ENCODE measurements at places on chromosomes 7 and 10.

DNA sequence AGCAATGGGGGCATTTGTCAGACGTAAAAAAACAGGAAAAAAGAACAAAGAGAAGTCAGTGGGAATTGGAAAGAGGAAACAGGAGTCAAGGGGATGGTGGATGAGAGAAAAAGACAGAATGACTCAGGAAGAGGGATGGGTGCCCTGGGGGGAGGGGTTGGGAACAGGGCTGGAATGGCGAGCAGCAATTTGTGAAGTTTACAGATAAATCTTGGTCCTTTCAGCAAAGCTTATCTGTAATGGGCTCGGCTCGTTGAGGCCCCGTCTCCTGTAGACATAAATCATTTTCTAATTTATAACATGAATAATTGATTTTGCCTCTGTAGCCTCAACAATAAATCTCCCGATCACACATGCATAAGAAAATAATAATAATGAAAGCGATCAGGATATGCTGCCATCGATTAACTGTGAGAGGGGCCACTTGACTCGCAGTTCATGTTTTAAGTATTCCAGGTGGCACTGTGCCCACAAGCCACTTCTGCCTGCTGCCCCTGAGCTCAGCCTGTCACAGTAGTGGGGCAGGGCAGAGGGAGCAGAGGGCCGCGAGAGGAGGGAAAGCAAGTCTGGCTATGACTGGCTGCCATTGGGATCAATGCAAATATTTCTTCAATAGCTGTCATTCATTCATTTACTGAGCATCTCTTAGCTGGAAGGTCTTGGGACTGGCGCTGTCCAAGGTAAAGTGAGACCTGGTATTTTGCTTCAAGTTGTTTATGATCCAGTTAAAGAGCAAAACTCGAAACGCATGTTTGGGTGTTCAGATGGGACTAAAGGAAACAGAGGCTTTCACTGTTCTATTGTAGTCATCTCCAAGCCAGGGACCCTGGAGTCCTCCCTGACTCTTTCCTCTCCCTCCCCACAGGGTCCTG is 47.4 kb upstream of the R3HCC1L start:
- no peak for DNase-seq

- no peak for DNase-seq
Measured at GRCh38 chr7:140621401-140622021, 19.1 kb downstream of the DENND2A start.

DNA sequence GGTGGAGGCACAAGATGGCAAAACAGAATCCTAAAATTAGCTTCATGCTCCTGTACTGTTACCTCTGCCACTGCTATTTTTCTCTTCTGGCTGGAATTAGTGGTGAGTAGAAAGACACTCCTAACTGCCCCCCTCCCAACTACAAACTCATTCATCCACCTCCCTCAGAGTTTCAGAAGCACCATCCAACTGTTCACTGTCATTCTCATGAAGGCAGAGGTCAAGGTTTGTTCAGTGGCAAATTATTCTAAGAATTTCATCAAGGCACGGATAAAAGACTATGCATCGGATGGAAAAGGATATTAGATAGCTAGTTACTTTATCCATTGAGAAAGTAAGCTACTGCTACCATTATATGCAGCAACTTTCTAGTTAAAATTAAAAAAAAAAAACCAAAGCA is 59.7 kb downstream of the LRGUK start:
- DNase-seq, result no peak

- DNase-seq, result peak; percentile 77
Measured at GRCh38 chr7:42236266-42236975, 588 bp downstream of the GLI3 start.

- no peak for DNase-seq
Measured at GRCh38 chr10:84053626-84054025, 85.7 kb upstream of the GHITM start.

DNA sequence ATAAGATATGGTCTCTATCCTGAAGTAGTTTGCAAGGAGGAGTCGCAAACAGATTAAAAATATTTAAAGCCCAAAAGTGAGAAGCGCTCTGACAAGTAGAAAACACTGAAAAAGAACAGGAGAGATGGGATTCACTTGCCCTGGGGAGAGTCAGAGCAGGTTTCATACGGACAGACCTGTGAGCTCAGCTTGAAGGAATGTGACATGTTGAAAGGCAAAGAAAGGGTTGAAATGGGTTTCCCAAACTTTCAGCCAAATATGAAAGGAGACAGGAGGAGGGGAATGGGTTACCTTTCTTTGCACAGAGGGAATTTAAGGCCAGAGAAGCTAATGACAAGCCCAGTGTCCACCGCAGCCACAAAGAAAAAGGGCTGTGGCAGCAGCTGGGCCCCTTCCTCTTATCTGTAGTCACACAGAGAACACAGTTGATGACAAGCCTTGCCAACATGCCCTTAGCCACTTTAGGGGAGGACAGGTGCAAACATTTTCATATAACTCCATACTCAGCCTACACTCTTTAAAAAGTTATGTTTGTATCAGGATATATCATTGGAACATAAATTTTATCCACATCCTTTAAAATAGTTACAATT is 14.9 kb downstream of the HOXA1 start:
- no peak for DNase-seq

- DNase-seq, result no peak
Measured at GRCh38 chr7:152489044-152489443, 53.2 kb upstream of the KMT2C start.

GRCh38 chr10:43868952-43869351 is 220.3 kb upstream of the ZNF32 start:
- no peak for DNase-seq

GRCh38 chr7:120724955-120725354 is 133.0 kb downstream of the TSPAN12 start:
- DNase-seq, result no peak

DNA sequence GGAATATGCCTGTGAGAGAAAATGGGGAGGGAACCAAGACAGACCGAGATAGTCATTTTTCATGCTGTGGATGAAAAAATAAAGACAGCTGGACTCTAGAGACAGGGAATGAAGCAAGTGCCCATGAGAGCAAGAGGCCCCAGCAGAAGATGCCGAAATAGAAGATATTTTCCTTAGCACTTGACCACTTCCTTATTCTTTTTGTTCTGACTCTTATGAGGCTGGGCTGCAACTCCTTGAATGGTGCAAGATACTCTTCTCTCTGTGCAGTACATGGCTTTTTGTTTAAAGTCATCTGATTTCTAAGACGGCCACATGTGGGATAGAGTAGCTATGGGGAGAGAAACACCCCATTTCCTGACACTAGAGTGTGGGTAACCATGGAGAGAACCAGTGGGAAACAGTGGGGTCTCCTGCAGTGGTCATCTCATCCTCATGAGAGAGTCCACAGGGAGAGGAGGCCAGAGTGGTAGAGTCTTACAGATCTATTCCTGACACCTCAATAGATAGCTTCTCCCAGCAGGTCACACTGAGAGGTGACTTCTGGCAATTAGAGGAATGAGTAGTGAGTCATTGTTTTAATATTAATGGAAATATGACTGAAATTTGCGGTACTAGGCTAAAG is 18.0 kb upstream of the VCL start:
- DNase-seq, result no peak

- no peak for DNase-seq
Measured at GRCh38 chr10:43901744-43902504, 253.2 kb upstream of the ZNF32 start.

DNA sequence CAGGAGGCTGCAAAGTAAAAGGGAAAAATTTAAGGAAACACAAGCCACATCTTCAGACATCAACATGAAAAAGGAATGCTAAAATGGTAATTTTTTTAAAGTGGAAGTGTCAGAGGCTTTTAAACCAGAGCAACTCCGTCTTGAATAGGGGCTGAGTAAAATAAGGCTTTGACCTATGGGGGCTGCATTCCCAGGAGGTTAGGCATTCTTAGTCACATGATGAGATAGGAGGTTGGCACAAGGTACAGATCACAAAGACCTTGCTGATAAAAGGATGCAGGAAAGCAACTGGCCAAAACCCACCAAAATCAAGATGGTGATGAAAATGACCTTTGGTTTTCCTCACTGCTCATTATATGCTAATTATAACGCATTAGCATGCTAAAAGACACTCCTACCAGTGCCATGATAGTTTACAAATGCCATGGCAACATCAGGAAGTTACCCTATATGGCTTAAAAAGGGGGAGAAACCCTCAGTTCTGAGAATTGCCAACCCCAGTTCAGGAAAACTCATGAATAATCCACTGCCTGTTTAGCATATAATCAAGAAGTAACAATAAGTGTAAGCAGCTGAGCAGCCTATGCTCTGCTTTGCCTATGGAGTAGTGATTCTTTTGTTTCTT is 128.3 kb downstream of the SKAP2 start:
- DNase-seq, result no peak

- DNase-seq, result no peak
Measured at GRCh38 chr10:75466886-75467285, 35.5 kb downstream of the LRMDA start.

GRCh38 chr10:83984256-83984640 is 155.1 kb upstream of the GHITM start:
- DNase-seq, result no peak

GRCh38 chr10:132613566-132614348 is 76.2 kb downstream of the INPP5A start:
- no peak for DNase-seq

DNA sequence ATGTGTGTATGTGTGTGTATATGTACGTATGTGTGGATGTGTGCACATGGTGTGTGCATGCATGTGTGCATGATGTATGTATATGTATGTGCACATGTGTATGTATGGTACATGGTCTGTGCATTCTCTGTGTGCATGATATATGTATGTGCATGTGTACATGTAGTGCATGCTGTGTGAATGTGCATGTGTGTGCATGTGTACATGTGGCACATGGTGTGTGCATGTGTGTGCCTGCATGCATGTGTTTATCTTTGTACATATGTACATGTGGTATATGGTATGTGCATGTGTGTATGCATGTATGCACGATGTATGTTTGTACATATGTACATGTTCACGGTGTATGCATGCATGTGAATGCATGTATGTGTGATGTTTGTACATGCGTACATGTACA is 383.7 kb downstream of the TYW1 start:
- no peak for DNase-seq

DNA sequence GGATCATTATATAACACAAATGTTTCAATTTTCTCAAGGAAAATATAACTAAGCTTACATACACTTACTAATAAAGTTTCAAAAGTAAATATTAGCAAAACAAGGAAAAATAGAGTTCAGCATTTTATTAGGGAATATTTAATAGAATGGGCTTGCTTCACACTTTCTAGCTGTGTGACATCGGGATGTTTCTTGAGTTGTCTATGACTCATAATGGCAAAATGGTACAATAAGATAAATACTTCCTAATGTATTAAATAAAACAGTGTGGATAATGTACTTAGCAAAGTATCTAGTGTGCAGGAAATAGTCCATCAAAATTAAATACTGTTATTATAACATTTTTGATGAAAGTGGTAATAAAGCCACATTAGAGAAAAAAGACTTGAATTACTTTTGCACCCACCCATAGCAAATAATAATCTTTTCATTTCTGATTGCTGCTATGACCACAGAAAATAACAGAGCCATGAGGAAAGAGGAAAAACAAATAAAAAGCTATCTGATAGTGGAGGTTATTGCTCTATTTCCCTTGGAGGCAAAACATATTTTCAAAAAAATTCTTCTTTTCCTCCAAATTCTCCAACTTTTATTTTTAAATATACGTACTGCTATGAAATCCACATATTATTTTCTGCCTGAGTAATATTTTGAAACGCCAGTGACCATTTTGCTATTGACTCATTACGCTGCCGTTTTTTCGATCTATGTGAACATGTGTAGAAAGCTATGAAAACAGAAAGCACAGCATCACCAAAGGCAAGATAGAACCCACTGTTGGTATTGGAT is 272.9 kb upstream of the KLF6 start:
- DNase-seq, result no peak

DNA sequence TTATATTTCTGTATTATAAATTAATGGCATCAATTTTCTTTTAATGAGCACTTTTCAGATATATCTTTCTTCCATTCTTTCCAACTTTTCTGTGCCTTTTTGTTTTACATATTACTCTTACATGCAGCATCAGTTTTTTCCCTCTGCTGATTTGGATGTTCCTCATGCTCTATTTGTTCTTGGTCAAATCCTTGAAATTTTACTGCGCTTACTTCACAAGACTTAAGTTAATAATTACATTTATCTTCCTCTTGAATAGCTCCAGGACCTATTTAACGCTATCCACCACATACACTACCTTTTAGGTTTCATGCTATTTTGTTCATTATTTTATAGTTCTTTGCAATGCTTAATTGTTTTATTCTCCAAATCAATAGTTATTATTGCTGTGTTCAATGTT is 97.6 kb upstream of the CTTNBP2 start:
- no peak for DNase-seq

DNA sequence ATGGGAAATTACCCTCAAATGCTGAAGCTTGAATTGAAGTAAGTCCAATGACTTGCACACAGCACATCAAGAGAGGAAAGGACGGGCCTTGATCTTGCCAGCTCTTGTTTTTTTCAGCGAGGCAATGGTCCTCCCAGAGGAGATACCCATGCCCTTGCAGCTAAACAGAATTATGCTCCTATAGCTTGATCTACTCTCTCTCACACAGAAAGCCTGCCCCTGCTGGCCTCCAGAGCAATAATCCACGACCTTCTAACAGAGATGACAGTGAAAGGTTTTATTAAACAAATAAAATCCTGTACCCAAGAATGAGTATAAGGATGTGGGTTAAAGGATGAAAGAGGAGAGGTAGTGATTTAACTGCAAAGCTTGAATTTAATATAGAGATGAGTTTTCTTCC is 268.0 kb downstream of the ADRA2A start:
- no peak for DNase-seq

DNA sequence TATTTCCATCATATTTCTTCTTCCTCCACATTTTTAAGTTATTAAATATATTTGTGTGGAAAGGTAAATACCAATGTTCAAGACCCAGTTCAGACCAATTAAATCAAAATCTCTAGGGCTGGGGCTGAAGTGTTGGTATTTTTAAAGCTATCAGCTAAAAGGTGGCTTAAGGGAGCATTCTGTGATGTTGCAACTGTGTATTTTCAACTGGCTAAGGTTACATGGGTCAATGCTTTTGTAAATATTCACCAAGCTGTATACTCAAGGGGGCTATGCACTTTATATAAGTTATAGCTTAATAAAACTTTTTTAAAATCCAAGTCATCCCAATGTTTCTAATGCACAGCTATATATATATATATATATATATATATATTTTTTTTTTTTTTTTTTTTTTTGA is 316.9 kb upstream of the GRM3 start:
- DNase-seq, result no peak

DNA sequence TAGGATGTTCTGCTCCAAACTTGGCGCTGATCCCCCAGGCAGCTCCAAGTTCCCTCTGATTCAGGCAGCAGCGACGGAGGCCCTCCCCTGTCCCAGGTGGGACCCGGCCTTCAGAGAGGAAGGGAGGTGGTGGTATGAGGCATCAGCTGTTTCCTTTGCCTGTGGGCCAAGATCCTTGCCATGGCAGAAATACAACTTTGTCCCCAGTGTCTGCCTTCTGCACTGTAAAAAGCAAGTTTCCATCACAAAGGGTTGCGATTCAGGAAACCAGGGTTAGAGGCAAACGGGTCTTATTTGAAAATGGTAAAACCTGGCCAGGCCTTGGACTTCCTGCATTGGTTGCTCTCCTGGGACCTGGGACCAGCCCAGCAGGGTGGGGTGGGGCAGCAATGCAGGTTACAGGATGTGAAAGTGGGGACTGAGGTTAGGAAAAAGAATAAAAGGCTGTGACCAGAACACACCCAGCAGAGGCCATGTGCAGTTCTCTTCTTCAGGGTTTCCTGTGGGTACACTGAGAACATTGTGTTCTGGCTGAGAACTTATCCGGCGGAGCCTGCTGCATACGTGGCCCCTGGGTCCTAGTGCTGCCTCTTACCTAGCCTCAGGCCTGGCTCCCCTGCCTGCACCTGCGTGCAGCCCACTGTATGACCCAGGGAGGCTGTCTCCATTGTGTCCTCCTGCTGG is 25.1 kb upstream of the DDIT4 start:
- no peak for DNase-seq

All from mesothelial cell of epicardium (in vitro differentiated cells).